Tibial artery (tissue), 4 donors: ENCODE measurements at places on chromosomes 1 and 21.

DNA sequence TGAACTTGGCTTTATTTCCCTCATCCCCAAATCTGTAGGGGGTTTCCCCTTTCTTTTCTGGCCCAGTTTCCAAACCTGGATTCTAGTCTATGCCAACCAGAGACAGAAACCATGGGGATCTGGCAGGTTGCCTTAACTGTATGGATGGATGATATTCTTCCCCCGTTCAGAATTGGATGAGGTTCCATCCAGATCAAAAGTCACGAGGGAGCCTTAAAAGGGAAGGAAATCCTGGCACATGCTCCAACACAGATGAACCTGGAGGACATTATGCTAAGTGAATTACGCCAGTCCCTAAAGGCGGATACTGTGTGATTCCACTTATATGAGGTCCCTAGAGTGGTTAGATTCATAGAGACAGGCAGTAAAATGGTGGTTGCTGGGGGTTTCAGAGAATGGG lies 124.4 kb downstream of the HUNK start:
- DNase-seq, result no peak

DNA sequence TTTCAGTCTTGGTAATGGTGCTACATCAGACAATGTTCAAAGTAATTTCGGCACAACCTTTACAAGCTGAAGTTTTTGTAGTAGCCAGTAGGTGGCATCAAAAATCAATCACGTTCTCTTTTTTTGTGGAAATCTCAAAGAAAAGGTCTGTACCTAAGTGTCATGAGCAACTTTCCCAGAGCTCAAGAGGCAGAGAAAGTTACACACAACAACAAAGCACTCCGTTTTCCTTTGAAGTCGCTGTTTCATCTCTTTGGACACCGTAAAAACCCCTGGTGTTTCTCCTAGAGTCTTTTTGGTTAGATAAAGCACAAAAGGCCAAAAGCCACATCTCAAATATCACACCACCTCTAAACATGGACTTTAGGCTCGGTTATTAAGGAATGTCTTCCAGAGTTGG lies 131.6 kb downstream of the LHX8 start:
- no peak for DNase-seq

DNA sequence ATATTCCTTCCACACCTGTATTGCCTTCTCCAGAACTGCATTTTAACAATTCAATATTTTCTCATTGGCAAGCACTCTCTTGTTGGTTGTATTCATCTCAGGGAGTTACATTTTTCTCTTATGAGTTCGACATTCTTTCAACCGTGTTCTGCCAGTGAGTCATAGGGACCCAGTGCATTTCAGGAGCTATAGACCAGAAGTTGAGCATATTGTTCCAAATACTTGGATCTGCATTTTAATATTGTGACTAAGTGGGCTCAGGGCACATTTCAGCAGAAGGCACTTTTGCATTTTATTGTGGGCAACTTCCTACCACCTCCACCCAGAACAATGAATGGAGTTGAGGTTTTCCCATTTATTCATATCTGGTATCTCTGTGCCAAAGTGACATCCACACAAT lies 132.8 kb downstream of the TNFSF18 start:
- no peak for DNase-seq

DNA sequence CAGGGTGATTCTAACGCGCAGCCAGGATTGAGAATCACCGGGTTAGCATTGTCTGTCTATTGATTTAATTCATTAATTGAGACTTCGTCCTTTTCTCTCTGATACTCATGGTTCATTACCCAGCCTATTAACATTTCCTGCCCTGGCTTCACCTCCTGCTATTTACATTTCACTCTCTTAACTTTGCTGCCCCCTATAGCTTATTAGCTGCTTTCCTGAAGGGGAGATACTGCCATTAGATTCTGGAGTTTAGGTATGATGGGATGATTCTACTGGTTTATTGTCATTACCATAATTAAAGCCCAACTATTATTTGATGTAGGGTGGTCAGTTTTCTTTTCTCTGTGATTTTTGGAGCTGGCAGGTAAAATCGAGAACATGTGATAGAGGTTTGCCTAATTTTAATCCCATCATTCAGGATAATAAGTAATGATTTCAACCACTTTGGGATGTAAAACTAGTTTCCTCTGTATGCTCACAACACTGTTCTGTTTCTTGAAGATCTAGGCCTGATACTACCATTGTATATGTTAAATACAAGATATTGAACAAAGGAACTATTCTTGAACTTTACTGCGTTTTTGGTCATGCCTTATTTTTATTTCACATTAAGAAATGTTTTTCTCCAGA lies 6.4 kb downstream of the PPP2R5A start:
- no peak for DNase-seq

DNA sequence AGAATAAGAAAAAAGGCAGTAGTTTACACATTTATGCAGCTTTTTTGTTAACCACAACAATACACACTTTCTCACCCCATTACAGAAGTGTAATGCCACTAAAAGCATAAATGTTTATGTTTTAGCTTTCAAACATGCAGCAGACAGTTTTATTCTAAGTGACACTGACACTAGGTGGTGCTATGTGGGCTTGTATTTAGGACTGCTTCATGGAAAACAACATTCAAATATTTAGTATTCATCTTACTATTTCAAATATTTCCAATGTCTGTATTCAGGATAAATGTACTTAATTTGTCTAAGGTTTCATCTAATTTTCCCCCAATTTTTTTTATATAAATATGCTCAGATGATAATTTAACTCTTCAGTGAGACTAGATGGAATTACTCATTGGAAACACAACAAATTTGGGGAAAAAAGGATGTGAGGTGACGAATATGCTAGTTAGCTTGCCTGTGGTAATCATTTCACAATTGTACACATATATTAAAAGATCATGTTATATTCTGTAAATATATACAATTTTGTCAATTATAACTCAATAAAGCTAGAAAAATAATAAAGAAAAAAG lies 71.4 kb downstream of the USP1 start:
- DNase-seq, result no peak

DNA sequence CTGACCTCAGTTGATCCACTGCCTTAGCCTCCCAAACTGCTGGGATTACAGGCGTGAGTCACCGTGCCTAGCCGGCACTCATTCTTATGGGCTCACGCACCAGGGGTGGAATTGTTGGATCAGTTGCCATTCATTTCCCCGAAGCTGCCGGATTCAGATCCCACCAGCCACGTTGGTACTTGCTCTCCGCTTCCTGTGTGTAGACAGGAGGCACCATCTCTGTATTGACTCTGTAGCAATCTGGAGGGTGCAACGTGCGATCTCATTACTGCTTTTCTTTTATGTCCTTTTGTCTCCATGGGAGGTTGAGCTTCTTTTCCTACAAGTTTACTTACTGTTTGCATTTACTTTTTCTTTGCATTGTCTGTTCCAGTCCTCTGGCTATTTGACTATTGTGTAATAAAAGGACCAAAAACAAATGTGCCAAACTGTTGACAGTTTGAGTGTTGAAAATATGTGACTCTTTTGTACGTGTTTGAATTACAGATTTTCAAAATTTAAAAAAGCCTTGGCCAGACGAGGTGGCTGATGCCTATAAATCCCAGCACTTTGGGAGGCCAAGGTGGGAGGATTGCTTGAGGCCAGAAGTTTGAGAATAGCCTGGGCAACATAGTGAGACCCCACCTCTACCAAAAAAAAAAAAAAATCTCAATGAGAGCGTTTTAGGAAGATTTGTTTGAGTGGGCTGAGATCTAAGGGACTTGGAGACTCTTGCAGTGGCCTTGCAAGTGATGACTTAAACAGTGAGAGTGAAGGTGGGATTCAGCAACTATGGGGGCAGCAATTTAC lies 39.1 kb downstream of the SPSB1 start:
- DNase-seq, result no peak

- DNase-seq, result no peak
Measured at GRCh38 chr1:23026568-23026967, 7.3 kb downstream of the KDM1A start.

- no peak for DNase-seq
Measured at GRCh38 chr1:67579623-67580394, 105.2 kb upstream of the GADD45A start.

GRCh38 chr1:164688791-164689190 lies 129.8 kb downstream of the PBX1 start:
- no peak for DNase-seq

DNA sequence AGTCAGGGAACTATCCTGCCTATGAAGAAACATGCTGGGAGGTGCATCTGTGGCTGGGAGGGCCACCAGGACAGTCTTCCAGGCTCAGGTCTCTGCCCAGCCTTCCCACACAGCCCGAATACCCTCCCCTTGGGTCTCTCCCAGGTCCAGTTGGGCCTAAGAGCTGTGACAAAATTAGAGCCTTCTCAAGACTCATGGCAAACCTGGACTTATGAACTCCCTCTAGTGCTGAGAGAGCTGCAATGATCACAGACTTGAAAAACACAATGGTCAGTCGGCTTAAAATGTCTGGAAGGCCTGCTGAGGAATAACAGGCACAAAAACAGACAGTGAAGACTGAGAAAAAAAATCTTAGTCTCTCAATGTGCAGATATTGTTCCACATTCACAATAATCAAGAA lies 325.1 kb downstream of the BRINP2 start:
- DNase-seq, result no peak

GRCh38 chr1:207750631-207751305 lies 1.1 kb upstream of the CD46 start:
- DNase-seq, result no peak

- no peak for DNase-seq
Measured at GRCh38 chr1:68963353-68963752, 466.5 kb upstream of the DEPDC1 start.

GRCh38 chr1:207901041-207901653 lies 9.8 kb downstream of the CD34 start:
- DNase-seq, result no peak

- no peak for DNase-seq
Measured at GRCh38 chr1:159239551-159240220, 35.0 kb downstream of the ACKR1 start.

- no peak for DNase-seq
Measured at GRCh38 chr21:25560271-25560685, 47.0 kb downstream of the MRPL39 start.

DNA sequence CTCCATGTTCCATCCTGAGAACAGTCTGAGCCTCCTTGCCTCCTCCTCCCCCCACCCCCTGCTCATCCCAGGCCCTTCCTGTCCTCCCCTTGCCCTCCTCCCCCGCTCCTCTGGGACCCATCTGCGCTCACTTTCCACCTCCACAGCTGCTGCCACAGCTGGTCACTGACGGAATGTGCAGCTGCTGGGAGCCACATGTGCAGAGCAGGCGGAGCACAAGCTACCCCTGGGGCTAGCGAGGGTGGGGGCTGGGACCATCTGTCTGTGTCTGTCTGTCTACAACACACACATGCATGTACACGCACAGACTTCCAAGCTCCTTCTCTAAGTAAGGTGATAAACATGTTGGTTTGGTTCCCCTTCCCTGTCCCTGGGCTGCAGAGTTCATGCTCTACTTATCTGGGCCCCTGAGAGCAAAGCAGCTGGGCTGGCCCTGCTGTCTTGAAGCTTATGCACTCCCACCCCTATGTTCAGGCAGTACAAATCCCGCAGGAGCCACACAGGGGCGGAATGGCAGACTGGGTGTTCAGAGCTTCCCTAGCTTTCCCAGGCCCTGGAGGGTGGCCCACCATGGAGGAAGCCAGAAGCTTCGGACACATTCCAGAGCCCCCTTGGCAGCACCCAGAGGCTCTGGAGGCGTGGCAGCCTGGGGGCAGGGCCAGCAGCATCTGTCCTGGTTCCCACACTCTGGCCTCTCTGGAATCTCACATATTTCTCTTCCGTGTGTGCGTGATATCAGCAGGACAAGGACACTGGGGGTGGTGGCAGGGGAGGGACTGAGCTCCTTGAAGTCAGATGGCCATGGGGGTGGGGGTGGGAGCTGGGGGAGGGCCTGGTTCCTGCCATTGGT lies 7.0 kb upstream of the HEYL start:
- peak; percentile 41 for DNase-seq

DNA sequence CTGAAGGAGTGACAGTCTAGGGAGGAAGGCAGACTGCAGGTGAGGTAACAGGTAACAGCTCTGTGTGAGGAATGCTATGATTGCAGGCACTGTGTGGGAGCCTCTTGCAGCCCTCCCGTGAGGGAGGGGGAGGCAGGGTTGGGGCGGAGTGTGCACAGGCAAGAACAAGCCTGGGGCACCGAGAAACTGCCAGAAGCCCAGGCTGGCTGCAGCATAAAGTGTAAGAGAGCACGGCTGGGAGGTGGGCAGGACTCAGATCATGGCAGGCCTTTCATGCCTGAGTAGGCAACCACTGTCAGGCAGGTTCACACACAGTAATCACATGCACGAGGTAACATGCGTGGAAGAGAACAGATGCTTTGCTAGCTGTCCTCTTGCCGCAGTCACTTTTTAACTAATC lies 11.3 kb upstream of the RHEX start:
- no peak for DNase-seq

- no peak for DNase-seq
Measured at GRCh38 chr1:117089996-117090395, 29.9 kb downstream of the TTF2 start.

- no peak for DNase-seq
Measured at GRCh38 chr1:26067432-26067911, at the start of gene TRIM63. Gene TRIM63, minus strand, starts transcription at chr1:26067630. Its CDS starts 136 bp downstream, at chr1:26067494.

DNA sequence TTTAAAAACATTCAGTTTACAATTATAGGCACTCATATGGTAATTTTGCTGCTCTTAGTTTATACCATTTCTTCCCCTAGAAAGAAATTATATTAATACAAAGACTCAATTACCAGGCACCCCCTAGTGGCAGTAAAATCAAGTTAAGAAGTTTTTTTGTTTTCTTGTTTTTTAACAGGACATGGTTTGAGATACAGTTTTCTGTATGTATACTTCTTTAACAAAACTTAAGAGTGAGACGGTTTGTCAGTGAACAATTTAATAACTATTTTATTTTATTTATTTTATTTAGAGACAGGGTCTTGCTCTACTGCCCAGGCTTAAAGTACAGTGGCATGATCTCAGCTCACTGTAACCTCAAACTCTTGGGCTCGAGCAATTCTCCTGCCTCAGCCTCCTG lies 224.6 kb downstream of the FAF1 start:
- DNase-seq, result no peak

GRCh38 chr1:43065616-43066399 lies 106.3 kb downstream of the EBNA1BP2 start:
- no peak for DNase-seq

- DNase-seq, result no peak
Measured at GRCh38 chr1:172778456-172779455, 119.9 kb downstream of the FASLG start.

DNA sequence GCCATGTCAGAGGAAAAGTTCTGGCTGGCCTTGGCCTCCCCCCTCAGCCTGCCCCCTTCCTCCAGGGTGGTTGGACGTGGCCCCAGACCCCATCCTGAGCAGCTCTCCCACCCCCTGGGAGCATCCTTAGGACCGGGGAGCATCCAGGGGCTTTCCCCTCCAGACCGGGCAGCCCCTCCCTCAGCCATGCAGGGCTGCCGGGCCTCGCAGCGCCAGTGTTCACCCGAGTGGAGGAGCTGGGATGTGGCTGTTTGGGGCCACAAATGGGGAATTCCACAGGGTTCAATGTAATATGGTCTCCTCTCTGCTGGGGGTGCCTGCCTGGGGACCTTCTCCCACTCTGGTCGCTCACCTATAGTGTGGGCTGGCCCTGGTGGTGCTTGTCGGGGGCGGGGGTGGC lies 4.2 kb upstream of the PFKL start:
- no peak for DNase-seq

GRCh38 chr1:24830680-24831272 lies 85.5 kb downstream of the CLIC4 start:
- DNase-seq, result no peak
